A549 (cell line): ENCODE measurements at places on chromosomes 16 and 17.

GRCh38 chr17:20010099-20010863 lies 1.1 kb downstream of the SPECC1 start:
- peak; percentile 65 for DNase-seq

DNA sequence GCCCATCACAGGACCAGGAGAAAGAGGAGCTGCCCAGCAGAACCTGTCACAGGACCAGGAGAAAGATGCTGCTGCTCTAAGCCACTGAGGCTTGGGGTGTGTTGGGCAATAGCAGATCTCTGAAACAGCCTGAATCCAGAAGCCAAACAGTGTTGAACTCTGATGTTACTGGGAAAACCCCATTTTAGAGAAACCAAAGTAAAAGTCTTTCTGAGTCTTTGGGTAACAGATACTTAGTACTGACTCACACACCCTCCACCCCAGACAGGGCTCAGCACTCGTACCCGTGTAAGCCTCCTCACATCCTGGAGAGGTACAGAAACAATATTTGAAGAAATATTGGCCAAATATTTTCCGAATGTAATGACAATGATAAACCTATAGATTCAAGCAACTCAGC lies 82.8 kb upstream of the GNG13 start:
- DNase-seq = no peak

DNA sequence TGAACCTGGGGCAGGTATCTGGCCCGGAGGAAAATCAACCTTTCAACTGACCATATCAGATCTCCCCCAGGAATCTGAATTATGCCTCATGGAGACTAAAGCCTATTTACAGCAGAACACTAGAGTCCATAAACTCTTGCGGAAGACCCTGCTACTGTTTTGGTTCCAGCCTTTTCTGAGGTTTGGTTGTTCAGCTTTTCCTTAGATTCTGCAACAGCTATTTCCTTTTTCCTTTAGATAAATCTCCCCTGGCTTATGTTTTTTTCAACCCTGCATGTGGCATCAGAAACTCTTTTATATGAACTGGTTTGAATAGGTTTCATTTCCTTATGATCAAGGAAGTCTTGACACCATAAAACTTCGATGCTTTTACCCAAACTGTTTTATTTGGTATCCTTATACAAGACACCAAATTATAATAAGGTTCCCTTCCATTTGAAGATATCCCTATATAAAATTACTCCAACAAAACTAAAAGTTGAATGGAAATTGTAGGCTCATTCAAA lies 13.1 kb downstream of the SPOP start:
- DNase-seq = no peak

DNA sequence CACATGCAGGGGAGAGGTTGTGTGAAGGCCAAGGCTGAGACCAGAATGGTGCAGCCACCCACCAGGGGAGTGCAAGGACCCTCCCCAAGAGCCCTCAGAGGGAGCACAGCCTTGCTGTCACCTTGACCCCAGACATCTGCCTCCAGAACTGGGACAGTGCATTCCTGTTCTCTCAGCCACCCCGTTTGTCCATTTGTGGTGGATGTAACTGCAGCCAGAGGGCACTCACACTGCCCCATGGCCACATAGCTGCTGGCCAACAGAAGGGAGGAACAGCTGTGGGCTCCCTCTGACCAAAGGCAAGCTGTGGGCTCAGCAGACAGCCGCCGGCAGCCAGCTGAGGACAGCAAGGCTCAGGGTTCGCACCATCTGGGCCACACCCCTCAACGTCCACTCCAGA lies 49.8 kb upstream of the KLHDC4 start:
- DNase-seq = no peak

DNA sequence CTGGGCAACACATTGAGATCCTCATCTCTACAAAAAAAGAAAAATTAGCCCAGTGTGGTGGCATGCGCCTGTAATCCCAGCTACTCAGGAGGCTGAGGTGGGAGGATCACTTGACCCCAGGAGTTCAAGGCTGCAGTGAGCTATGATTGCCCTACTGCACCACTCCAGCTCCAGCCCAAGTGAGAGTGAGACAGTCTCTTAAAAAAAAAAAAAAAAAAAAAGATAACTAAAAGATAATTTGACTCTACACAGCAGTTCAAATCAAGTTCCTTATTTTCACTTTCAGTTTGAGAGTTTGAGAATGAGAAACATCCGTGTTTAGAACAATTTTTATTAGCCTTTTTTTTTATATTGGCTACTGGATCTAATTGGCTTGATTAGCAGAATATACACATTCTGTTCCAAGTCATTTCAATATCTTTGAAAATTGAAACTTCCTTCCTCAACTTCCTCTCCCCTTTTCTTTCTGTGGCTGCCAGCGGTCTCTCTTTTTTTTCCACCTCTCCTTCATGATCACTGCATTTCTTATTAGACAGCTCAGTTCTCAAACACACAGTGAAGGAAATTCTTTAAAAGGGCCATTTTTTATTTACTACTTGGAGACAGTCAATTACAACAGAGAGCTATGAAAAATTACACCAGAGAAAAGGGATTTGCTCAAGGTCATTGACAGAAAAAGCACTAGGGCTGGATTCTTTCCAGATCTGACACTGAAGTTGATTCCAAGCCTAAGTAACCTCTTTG lies 4.5 kb upstream of the ACSF2 start:
- DNase-seq = no peak

DNA sequence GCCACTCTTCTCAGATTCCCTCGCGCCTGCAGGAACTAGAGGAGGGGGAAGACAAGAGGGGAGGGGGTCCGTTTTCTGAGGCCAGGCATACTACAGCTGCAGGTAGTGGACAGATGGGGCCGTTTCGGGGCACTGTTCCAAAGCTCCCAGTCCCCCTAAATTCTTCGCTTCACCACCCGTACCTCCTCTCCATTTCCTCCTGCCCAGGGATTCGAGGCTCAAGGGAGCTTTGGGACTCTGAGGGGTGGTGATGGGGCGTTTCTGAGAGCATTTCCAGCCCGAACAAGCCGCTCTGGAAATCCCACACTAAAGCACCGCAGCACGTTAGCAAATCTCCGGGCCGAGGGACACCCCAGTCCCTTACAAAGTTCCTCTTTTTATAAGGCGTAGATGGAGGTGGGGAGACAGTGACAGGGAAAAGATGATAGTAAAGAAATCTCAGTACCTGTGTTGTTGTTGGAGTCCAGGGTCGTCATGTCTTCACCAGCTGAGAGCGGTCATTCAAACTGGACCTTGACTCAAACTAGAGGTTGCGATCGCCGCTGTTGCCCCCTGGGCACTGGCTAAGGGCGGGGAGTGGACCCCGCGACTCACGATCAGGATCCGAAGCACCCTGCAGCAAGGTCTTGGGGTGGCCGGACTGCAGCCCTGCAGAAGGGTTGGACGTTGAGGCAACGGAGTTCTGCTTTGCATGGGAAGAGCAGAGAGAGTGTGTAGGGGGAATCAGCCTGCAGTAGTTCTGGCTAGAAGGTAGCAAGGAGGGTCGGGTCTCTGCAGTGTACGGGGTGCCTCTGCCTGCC lies 570 bp downstream of the NR1D1 start:
- no peak for DNase-seq

- DNase-seq = no peak
Observed at GRCh38 chr17:17934806-17935205, 37.4 kb downstream of the TOM1L2 start.

GRCh38 chr17:51860954-51861561 lies 297.5 kb downstream of the CA10 start:
- DNase-seq = peak; percentile 7

DNA sequence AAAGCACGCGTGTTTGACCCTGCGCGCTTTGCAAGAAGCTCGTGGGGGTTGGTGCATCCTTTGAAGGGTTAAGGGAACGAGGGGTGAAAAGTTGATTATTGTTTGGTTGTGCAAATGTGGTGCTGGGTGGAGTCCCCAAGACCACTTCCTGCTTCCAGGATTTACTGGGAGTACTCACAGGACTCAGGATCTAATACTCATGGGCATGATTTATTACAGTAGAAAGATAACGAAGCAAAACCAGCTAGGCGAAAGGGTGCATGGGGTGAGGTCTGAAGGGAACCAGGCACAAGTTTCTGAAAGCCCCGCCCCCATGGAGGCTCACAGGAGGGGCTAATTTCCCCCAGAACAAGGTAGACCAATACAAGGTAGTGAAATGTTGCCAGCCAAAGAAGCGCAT lies 58.8 kb downstream of the RPTOR start:
- DNase-seq = no peak

GRCh38 chr16:57262841-57263540 lies 17.9 kb downstream of the ARL2BP start:
- no peak for DNase-seq

DNA sequence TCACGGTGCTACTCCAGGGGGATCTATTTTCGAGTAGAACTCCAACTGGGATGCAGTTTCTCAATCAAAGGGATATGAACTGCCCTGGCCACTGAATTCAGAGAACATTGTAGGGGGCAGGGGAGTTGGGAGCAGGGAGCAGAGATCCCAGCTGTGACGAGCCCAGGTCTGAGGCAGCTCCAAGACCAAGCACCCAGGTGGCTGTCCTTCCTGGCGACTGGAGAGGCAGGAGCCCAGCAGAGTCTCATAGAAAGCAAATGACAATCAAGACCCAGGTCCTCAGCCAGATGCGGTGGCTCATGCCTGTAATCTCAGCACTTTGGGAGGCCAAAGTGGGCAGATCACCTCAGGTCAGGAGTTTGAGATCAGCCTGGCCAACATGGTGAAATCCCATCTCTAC lies 60.1 kb downstream of the TK2 start:
- DNase-seq = no peak

DNA sequence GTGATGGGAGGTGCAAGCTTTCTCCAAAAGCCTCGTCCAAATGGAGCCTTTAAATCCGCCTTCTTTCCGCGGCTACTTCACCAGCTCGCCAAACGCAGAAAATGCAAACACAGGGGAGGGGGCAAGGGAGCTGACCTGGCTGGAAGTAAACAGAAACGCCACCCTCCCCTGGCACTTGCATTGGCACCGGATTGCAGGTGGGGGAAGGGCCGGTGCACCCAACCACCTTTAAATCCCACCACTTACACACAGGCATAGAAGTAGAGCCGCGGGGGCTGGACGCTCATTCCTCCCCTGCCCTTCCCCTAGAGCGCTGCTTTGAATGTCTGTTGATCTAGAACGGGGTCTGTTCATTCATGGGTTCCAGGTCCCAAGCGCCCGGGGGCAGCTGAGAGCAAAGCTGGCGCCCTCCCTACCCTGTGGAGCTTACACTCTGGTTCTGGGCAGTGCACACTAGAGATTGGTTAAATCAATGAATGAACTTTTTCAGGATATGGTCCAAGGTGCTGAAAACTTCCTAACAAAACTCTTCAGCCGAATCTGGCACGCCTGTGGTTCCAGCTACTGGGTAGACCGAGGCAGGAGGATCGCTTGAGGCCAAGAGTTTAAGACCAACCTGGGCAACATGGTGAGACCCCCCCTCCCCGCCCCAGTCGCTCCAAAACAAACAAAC lies 920 bp upstream of the ZCCHC14 start:
- DNase-seq = no peak
